Amniotic stem cell (primary cell): ENCODE measurements at places on chromosomes 7 and 10.

DNA sequence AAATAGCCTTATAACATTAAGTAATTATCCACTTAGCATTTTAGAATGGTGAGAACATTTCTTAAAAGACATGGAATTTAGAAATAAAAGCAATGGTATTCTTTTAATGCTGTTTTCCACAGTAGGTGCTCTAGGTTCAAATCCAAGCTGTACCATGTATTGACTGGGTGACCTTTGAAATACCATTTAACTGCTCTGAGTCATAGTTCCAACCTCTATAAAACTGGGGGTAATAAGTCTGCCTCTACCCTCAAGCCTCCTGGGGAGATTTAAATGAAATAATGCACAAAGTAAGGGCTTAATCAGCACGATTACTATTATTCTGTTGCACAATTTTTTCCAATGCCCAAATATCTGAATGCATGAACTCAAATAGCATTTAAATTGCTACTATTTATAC is 236.4 kb upstream of the CCDC6 start:
- no peak for DNase-seq

DNA sequence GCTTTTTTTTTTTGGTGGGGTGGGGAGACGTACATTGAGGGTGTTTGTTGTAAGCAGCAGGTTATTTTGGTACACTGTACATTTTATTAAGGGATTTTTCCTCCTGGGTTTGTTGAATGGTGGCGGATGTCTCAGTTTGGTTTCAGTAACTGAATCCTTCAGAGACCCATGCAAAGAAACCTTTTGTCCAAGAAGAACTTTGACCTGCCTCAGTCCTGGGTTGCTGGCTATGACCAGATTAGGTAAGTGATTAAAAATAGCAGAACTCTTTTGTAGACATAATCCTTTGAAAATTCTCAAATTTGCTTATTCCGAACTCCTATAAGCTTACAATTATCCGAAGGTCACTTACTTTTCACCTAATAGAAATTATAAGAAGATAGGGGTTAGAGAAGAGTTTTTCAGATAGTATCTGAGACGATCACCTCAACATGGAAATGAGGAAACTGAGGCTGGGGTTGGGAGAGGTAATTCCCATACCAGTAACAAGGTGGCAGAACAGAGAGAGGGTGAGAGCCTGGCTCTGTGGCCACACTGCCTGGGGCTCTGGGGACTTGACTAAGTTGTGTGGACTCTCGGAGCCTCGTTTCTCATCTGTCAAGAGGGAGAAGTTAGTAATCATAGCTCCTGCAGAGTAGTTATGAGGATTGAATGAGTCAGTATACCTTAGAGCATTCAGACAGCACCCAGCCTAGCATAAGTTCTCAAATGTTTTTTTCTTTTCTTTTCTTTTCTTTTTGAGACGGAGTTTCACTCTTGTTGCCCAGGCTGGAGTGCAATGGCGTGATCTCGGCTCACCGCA is 87.4 kb downstream of the CCNY start:
- DNase-seq, result peak; percentile 17

- no peak for DNase-seq
Measured at GRCh38 chr7:152176797-152177196, 151.3 kb downstream of the GALNT11 start.

DNA sequence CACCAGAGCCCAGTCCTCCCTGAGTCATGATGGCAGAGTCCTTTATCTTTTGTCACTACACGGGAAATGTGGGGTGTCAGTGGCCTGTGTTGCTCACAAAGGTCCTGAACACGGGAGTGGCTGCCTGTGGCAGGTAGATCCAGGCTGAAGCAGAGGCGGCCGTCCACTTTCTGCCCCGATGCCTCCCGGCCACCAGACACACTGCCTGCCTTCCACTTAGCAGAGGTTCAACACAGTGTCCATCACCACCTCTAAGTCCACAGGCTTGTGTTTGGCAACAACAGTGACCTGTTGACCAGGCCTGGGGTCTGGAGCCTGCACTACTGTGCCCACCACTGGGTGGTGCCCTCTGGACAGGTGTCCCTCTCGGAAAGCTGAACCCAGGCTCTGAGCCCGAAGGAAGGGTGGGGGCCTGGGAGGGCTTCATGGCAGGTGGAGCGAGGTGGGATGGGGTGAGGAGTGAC is 49.9 kb upstream of the CAMK2B start:
- no peak for DNase-seq

DNA sequence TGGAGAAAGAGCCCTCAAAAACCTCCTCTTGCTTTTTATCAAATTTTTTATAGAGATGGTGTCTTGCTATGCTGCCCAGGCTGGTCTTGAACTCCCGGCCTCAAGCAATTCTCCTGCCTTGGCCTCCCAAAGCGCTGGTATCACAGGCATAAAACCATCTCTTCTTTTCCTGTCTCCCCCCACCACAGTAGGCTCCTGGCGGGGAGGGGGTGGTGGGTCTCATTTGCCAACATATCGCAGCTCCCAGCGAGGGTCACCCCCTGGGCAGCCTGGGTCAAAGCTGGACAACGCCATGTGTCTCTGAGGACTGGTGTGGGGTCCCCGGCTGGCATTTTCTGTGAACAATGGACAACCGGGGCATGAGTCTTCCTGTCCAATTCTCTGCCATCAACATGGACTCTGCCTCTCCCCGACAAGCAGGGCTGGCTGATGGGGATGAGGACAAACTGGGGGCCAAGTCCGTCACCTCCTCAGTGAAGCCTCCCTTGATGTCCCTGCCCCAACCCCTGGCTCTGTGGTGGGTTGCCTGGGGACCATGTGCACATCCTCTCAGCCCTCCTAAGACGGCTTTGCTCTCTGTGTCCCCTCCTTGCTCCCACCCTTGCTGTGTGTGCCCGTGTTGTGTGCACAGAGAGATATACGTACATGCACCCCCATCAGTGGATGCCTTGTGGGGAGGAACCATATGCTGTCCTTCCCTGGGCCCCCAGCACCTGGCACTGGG is 86.4 kb upstream of the GNA12 start:
- DNase-seq, result no peak

DNA sequence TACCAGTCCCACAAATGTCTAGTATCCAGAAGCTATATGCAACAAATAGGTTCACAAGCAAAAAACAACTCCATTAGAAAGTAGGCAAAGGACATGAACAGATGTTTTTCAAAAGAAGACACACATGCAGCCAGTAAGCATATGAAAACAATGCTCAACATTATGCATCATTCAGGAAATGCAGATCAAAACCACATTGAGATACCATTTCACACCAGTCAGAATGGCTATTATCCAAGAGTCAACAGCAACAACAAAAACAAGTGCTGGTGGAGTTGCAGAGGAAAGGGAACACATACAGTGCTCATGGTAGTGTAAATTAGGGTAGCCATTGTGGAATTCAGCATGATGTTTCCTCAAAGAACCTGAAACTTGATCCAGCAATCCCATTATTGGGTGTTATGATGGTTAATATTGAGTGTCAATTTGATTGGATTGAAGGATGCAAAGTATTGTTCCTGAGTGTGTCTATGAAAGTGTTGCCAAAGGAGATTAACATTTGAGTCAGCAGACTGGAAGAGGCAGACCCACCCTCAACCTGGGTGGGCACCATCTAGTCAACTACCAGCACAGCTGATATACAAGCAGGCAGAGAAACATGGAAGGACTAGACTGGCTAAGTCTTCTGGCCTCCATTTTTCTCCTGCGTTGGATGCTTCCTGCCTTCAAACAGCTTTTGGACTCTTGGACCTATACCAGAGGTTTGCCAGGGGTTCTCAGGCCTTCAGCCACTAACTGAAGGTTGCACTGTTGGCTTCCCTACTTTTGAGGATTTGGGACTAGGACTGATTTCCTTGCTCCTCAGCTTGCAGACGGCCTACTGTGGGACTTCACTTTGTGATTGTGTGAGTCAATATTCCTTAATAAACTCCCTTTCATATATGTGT is 218.4 kb upstream of the SEMA3D start:
- DNase-seq, result no peak

DNA sequence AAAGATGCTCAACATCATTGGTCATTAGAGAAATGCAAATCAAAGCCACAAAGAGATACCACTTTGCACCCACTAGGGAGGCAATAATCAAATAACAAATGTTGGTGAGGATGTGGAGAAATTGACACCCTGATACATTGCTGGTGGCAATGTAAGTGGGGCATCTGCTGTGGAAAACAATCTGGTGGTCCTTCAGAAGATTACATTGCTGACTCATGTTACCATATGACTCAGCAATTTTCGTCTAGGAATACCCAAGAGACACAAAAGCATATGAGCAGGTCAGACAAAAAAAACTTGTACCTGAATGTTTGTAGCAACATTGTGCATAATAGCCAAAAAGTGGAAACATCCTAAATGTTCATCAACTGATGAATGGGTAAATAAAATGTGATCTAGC is 4.9 kb upstream of the CLDN3 start:
- DNase-seq, result no peak

GRCh38 chr7:159118623-159119022 is 26.0 kb downstream of the VIPR2 start:
- no peak for DNase-seq

DNA sequence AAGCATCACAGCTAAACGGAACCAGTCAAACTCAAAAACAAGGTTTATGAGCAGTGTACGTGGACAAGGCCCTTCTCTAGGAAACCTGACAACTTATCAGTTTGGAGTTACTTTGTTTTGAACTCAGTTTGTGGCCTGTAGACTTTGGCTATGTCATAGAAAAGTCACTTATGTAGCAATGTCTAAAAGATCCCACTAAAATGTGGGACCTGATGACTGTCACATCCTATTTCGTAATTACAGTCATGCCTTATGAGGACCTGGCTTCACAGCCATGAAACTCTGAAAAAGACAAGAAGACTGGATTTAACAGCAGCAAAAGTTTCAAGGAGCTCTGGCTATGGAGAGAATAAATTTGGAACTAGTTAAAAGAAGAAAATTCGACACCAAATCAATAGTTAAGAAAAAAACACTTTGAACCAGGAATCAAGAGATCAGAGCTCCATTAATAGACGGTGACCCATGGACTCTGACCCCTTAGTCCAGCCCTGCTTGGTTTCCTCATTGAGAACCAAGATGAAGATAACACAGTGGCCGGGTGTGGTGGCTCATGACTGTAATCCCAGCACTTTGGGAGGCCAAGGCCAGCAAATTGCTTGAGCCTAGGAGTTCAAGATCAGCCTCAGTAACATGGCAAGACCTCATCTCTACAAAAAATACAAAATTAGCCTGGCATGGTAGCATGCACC is 204.3 kb downstream of the SFMBT2 start:
- no peak for DNase-seq

DNA sequence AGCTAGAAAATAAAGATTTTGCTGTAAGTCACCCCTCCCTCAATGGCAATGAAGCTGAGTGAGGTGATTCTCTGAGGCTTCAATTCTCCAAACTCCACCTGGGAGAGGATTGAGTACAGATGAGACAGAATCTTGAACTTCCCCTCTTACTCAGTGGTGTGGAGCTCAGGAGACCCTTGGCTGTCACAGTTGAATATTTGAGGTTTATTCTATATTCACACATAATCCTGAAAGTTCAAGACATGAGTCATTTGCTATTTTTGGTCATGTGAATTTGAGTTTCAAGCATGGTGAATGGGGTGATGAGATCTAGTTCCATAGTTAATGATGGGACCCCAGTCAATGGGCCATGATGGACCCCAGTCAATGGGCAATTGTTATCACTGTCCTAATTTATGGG is 13.9 kb upstream of the TECTB start:
- DNase-seq, result no peak

- DNase-seq, result no peak
Measured at GRCh38 chr7:116980354-116980753, 27.1 kb downstream of the ST7 start.

DNA sequence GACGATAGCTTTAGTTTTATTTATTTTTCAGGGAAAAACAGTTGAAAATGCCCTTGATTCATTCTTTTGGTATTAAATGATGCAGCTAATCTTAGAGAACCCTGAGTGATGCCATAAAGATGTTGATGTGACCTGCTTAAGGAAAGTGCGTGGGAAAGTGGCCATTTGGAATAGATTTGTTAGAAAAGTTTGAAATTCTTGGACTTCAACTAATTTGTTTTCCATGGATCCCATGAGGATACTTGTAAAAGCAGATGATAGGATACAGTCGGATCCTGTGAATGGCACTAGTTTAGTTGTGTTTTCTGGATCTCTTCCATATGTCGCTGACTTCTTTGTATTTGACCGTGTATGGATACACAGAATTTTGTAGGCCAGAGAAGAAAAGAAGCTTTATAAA is 69.0 kb downstream of the SEPTIN7 start:
- DNase-seq, result no peak

GRCh38 chr7:23955600-23956149 is 245.7 kb downstream of the STK31 start:
- no peak for DNase-seq

DNA sequence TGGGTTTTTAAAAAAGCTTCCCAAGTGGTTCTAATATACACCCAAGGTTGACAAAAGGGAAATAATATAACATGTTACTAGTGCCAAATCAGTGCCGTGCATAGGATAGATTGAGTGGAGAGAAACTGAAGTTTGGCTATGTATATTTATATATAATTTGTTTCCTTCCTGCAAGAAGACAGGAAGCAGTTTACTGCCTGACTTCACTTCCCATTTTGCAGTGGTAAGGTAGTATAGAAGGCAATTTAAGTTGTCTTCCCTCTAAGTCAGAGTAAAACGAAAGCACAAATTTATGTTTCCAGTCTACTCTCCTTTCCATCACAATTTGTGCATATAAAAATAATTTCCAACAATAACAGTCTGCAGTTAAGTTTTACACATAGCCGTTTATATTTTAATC is 3.4 kb upstream of the HYCC1 start:
- DNase-seq, result no peak

DNA sequence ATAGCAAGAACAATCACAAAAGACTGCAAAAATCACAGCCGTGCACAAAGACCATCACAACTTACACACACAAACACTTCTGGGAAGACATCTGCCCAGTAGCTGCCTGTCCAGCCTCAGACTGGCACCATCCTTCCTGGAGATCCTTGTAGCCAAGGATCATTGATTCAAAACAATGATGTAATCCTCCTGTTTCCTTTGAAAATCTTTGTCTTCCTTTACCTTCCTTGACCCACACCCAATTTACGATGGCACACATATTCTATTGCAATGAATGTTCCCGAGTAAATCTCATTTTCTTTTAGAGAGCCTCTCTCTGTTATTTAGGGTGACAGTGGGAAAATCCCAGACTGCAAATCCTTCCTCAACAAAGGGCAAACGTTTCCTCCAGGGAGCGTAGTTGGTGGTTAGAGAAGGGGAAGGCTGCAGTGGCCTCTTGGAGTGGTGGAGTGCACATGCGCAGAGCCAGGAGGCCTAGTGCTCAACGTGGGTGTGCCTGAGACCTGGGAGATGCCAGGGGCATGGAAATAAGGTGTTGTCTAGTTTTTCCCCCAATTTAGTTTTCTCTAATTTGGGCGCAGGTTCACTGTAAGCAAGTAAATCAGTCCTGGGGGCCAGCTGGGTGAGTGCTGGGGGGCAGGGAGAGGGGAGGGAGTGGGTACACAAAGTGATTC is 3.1 kb upstream of the INPP5A start:
- no peak for DNase-seq

- DNase-seq, result no peak
Measured at GRCh38 chr10:86579883-86580520, 58.4 kb upstream of the WAPL start.
